CD8-positive, alpha-beta memory T cell (primary cell): ENCODE measurements at places on chromosomes 12 and 14. TPM values are rescaled to one million over a fixed set of nuclear protein-coding genes. Genes with fewer than 3 reads are reported as not detected.
A peak's percentile ranks its signal among the peaks of the same experiment; 100 is the strongest.

The CLECL1 gene
- 3.6 TPM for total RNA-seq

GRCh38 chr12:107233551-107233950 lies 140.2 kb upstream of the CRY1 start:
- H3K4me1 ChIP-seq, result peaks cover 4% of the 10 kb centered on the region
- H3K27ac ChIP-seq, result no peak overlapping the region
- no peaks in the 10 kb centered on the region for H3K27me3 ChIP-seq
- no peak for DNase-seq
- no peaks in the 10 kb centered on the region for H3K36me3 ChIP-seq

DNA sequence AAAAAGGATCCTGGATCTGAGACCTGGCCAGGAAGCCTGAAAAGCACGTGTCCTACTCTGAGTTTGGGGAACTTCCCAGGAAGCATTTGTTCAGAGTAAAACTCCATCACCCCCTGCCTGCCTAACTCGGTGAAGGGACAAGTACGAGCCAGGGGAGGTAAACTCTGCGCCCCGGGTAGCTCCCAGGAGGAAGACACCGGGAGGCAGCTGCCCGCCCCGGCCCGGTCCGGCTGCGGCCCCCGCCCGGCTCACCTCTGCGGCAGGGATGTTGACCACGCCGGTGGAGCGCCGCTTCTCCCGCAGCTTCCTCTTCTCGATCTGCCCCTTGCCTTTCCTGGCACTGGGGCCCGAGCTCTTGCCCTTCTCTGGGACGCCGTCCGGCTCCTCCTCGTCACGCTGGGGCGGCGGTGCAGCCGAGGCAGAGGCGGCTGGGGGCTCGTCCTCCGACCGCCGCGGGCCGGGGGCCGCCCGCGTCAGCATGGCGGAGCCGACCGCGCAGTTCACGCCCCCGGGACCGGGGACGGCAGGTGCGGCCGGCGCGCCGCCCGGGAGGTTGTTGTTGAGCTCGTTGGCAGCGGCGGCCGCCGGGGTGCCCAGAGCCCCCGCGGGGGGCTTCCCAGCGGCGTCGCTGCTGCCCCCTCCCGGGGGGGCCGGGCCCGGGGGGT lies 1.2 kb downstream of the PAWR start:
- H3K4me1 ChIP-seq, result peaks cover 12% of the 10 kb centered on the region
- H3K27ac ChIP-seq, result no peak overlapping the region
- no peaks in the 10 kb centered on the region for H3K36me3 ChIP-seq

GRCh38 chr14:100375266-100375962 lies 52.3 kb downstream of the SLC25A47 start:
- H3K4me3 ChIP-seq, result peak overlapping the region; percentile 67
- no peaks in the 10 kb centered on the region for H3K27me3 ChIP-seq
- peak; percentile 56 for DNase-seq
- H3K27ac ChIP-seq, result peak overlapping the region; percentile 84
- H3K4me1 ChIP-seq, result peaks cover 22% of the 10 kb centered on the region
- H3K36me3 ChIP-seq, result no peaks in the 10 kb centered on the region

GRCh38 chr12:123681605-123682004 lies 10.7 kb downstream of the TCTN2 start:
- H3K27ac ChIP-seq, result no peak overlapping the region
- no peaks in the 10 kb centered on the region for H3K36me3 ChIP-seq
- no peaks in the 10 kb centered on the region for H3K27me3 ChIP-seq

The ELK3 gene
- 28.4 TPM for total RNA-seq

GRCh38 chr12:115998119-115998633 lies 279.3 kb downstream of the MED13L start:
- H3K4me1 ChIP-seq, result no peaks in the 10 kb centered on the region
- no peak overlapping the region for H3K27ac ChIP-seq
- DNase-seq, result no peak
- no peaks in the 10 kb centered on the region for H3K27me3 ChIP-seq
- H3K4me3 ChIP-seq, result no peak overlapping the region
- peaks cover 19% of the 10 kb centered on the region for H3K36me3 ChIP-seq

The LGMN gene
- 6.0 TPM for total RNA-seq

- H3K27me3 ChIP-seq, result no peaks in the 10 kb centered on the region
- no peaks in the 10 kb centered on the region for H3K36me3 ChIP-seq
- no peak overlapping the region for H3K27ac ChIP-seq
- no peaks in the 10 kb centered on the region for H3K4me1 ChIP-seq
- DNase-seq, result no peak
- no peak overlapping the region for H3K4me3 ChIP-seq
Measured at GRCh38 chr14:78005325-78005724, 164.8 kb upstream of the NRXN3 start.

- H3K4me1 ChIP-seq, result no peaks in the 10 kb centered on the region
- no peak for DNase-seq
- no peak overlapping the region for H3K4me3 ChIP-seq
- H3K27ac ChIP-seq, result no peak overlapping the region
Measured at GRCh38 chr12:128069359-128069997, 197.5 kb upstream of the TMEM132C start.

The TCL1B gene
- not detected for total RNA-seq

The TAC3 gene
- not detected for total RNA-seq

DNA sequence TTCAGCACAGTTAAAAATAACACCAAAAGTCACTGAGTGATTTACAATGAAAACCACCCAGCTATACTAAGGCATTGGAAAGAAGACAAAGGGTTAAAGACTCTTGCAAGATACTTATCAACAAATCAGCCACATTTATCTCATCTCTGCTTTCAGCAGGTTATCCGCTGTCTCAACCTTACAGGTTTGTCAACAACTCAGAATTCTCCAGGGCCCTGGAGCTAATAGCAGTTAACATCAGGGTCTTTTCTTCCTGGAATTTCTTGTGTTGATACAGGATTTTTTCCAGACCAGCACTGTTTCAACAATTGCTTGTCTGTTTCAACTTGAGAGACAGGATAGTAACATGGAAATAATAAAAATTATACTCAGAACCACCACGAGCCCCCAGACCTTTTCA lies 3.5 kb downstream of the PKP2 start:
- no peaks in the 10 kb centered on the region for H3K36me3 ChIP-seq
- no peaks in the 10 kb centered on the region for H3K4me1 ChIP-seq
- no peak for DNase-seq
- no peak overlapping the region for H3K4me3 ChIP-seq

DNA sequence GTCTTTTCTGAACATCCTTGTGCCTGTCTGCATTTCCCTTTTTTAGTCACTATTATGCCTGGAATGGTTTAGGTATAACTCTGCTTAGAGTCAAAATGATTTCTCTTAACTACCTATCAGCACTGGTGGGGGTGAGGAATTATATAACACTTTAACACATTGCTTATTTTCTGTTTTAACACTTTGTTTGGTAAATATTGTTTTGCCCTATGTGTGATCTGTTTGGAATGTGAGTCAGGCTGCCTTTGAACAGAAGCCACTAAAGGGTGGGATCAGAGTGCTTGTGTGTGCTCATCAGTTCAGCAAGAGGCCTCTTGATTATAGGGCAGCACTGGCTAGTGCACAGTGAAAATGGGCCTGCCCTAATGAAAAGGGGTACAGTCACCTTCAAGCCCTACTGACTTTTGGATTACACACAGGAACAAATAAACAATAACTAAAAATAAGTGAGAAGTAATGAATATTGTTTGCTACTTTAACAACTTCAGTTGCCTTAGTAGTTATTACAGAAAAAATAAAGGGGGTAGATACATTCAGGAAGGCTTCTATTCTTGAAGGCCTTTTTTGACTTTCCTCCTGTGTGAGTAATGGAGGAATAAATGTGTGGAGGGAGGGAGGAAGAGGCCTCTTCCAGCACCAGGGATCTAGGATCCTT lies 23.2 kb downstream of the NGDN start:
- H3K4me1 ChIP-seq, result no peaks in the 10 kb centered on the region
- H3K27me3 ChIP-seq, result no peaks in the 10 kb centered on the region
- no peak overlapping the region for H3K4me3 ChIP-seq
- no peak for DNase-seq
- H3K27ac ChIP-seq, result no peak overlapping the region
- no peaks in the 10 kb centered on the region for H3K36me3 ChIP-seq

The IL31 gene
- total RNA-seq, result 4.1 TPM

- H3K27ac ChIP-seq, result no peak overlapping the region
- H3K27me3 ChIP-seq, result no peaks in the 10 kb centered on the region
- H3K4me1 ChIP-seq, result no peaks in the 10 kb centered on the region
- DNase-seq, result no peak
- H3K4me3 ChIP-seq, result no peak overlapping the region
- no peaks in the 10 kb centered on the region for H3K36me3 ChIP-seq
Measured at GRCh38 chr14:61253064-61253738, 27.9 kb downstream of the TMEM30B start.

DNA sequence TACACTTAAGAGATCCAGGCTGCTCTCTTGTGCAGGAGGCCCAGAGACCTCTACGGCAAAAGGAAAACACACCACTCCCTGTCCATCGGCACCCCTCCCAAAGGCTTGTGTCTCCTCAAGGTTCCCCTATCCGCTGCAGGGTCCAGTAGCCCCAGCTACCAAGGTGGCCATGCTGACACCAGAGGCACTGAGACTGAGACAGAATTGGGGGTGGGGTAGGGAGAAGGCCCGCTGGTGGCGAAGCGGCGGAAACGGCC lies 590 bp downstream of the DDIT3 start:
- peaks cover 33% of the 10 kb centered on the region for H3K36me3 ChIP-seq
- H3K4me3 ChIP-seq, result peak overlapping the region; percentile 87
- no peak for DNase-seq
- H3K27me3 ChIP-seq, result no peaks in the 10 kb centered on the region
- peaks cover 50% of the 10 kb centered on the region for H3K4me1 ChIP-seq
- peak overlapping the region; percentile 99 for H3K27ac ChIP-seq

The EEF1AKMT3 gene
- 3.5 TPM for total RNA-seq

DNA sequence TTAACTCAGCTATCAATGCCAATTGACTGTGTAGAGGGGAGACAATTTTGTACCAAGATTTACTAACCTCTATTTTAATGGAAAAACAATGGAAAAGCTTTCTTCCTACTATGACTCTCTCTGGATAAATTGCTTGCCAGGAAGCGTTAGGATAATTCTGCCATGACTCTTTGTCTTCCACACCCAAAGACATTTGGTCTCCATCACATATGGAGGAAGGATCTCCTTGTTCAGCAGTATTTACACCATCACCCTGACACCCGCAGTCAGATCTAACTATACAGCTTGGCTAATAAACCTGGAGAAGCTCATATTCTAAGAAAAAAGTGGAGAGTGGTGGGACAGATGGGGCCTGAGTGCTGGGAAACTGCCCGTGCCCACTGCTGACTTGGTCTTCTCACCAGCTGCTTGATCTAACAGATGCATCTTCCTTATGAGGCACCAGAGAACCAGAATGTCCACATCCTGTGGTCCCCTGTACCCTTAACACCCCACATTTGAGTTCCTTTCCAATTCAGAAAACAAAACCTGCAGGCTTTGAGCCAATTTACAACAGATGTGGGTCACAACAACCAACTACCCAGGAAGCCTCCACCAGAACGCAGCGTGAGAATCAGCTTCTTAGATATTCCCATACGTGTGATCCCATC lies 154.0 kb downstream of the DAD1 start:
- H3K27ac ChIP-seq, result no peak overlapping the region
- no peak for DNase-seq
- H3K4me3 ChIP-seq, result no peak overlapping the region
- H3K27me3 ChIP-seq, result no peaks in the 10 kb centered on the region
- H3K4me1 ChIP-seq, result no peaks in the 10 kb centered on the region

DNA sequence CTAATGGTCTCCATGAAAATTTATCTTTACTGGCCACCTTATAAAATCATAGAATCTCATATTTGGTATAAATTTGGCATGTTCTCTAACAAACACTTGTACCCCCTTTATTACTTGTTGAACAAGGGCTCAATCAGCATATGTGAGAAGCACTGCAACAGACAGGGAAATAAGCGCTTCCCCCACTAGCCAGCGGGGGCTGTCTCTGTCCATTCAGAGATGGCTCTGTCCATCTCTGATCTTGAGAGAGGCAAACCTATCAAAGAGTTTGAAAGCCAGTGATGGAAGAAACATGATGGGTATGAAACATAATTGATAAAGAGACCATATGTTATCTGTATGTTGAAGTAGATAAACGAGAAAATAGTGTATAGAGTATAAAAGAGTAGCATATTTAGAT lies 326.8 kb downstream of the PDZRN4 start:
- DNase-seq, result no peak
- H3K36me3 ChIP-seq, result no peaks in the 10 kb centered on the region
- no peak overlapping the region for H3K4me3 ChIP-seq
- H3K27me3 ChIP-seq, result no peaks in the 10 kb centered on the region

- H3K4me1 ChIP-seq, result no peaks in the 10 kb centered on the region
- DNase-seq, result no peak
- no peak overlapping the region for H3K4me3 ChIP-seq
- H3K36me3 ChIP-seq, result no peaks in the 10 kb centered on the region
- H3K27me3 ChIP-seq, result no peaks in the 10 kb centered on the region
Measured at GRCh38 chr12:98821866-98822265, 176.8 kb downstream of the APAF1 start.

- H3K4me3 ChIP-seq, result no peak overlapping the region
- no peaks in the 10 kb centered on the region for H3K36me3 ChIP-seq
- no peak for DNase-seq
- no peak overlapping the region for H3K27ac ChIP-seq
Measured at GRCh38 chr14:91953170-91953985, 5.9 kb upstream of the FBLN5 start.

DNA sequence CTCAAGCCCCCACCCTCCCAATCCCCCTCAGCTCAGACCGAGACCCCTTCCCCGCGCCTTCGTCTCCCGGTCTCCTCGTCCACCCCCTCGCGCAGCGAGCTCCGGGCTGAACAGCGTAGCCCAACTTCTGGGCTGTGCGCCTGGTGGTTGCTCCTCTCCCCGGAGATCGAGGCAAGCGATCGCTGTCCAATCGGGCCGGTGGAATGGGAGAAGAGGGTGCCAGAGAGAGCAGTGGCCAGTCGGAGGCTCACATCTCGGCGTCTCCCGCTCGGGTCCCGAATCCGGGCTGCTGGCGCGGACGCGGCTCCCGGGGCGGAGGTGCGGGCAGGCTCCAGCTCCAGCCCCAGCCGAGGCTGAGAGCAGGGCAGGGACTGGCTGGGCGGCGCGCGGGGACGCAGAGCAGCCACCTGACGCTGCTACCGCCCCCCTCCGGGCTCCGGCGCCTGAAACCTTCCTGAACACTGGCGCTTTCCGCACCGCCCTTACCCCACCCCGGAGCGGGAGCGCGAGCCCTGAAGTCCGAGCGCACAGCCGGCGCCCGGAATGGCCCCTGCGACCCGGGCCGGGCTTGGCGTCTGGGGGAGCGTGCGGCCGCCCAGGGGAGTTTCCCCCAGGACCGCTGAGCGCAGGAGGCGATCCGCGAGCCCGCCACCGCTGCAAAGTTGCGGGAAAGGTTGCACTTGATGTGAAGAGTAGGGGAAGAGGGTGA lies 508 bp upstream of the KCNH5 start:
- no peaks in the 10 kb centered on the region for H3K4me1 ChIP-seq
- no peaks in the 10 kb centered on the region for H3K27me3 ChIP-seq
- no peak overlapping the region for H3K4me3 ChIP-seq
- no peak for DNase-seq

- H3K27ac ChIP-seq, result no peak overlapping the region
- H3K36me3 ChIP-seq, result no peaks in the 10 kb centered on the region
- H3K27me3 ChIP-seq, result peaks cover 6% of the 10 kb centered on the region
- no peak for DNase-seq
- H3K4me1 ChIP-seq, result no peaks in the 10 kb centered on the region
- H3K4me3 ChIP-seq, result no peak overlapping the region
Measured at GRCh38 chr12:113453330-113453729, 18.3 kb downstream of the LHX5 start.
